ENCODE measurements at places on chromosomes 4 and X.

DNA sequence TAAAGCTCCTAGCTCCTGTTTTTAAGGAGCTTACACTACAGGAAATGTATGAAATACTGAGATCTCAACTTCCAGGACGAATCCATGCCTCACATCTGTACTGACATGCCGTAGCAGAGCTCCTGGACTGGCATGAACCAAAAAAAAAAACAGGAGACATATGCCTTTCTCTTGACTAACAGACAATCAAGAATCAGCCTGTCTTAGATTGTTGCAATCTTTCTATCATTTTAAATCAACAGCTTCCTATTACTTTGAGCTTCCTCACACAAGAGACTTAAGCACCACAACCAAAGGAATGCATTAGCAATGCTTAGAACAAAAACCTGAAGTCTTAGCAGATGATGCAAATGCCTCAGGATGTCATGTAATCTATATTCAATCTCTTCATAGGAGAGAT is 34.7 kb upstream of the AREG start:
- no peak for DNase-seq

- no peak for DNase-seq
Observed at GRCh38 chr4:532588-533317, 33.7 kb downstream of the PIGG start.

DNA sequence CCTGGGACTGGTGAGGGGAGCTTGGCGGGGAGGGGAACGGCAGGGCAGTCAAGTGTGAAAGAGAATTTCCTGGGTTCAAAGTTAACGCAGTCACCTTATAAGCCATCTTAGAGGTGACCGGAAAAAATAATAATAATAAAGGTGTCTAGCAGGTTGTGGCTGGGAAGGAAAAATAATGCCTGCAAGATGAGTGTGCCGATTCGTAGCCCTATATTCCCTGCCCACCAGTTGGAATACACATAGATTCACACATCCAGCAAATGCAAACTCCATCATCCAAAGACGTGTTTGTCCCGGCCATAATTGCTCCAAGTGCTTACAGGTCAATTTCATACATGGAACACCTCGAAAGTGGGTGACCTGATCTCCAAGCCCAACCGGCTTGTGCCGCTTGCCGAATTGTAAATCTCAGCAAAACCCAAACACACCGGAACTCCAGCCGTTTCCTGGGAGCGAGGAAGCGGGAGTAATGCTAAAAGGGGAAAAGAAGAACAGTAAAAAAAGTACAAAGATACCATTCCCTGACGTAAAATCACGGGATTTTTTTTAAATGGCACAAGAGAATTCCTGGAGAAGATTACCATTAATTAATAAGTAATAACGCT is 1.3 kb upstream of the FAT1 start:
- DNase-seq: no peak

DNA sequence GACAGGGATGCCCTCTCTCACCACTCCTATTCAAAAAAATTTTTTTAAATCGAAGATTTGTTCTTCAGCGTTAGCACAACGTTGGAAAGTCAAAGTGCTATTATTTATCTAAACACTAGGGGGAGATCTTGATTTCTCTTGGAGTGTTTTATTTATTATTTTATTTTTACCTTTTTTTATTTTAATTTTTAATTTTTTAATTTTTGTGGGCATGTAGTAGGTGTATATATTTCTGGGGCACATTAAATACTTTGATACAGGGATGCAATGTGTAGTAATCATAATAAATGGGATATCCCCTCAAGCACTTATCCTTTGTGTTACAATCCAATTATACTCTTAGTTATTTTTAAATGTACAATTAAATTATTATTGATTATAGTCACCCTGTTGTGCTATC is 37.4 kb upstream of the SLC10A4 start:
- peak; percentile 12 for DNase-seq

DNA sequence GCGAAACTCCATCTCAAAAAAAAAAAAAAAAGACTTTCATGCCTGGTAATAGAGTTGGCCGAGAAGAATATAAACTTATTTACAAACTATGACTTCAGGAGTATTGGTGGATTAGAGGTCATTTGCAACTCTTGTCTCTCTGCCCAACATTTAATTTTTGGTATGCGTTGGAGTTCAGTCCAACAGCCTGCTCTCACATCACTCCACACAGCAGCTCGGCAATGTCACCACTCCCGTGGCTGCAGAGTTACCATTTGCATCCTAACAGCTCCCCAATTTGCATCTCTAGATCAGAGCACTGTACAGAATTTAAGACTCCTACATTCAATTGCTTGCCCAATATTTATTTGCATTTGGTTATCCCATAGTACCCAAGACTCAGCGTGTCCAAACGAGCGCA is 40.9 kb upstream of the AP1AR start:
- DNase-seq: no peak

DNA sequence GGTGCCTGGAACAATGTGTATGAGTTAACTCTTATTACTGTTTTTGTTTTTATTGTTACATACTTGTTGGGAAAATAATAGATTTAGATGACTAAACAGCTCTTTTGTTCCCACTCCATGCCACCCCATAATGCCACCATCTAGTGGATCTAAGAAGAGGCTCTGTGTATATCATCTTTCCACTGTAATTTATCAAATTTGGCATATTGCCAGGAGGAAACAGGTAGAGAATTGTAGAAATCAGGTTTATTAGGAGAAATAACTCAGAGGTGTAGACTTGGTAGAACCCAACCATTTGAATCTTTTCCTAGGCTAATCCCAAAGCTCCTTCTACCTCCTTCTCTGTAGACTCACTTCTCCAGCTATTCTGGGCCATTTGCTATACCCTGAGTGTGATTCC is 150.6 kb downstream of the GATB start:
- DNase-seq: no peak

DNA sequence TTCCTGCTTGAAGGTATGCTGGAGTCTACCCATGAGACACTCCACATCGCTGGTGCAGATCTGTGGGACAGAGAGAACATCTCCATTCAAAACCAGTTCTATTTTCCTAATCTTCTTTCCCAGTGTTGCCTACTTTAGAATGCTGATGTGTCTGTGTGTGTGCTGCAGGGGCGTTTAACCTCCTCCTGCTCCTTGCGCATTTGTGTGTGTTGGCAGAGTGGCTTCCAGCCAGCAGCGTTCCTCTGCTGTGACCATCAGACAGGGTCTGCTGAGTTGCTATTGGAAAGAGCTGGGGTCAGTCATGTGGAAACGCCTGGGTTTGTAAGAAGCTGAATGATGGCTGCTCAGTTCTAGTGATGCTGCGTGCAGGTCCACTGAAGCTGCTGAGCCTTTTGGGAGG is 223.6 kb downstream of the RBMX2 start:
- DNase-seq: no peak

- DNase-seq: no peak
Observed at GRCh38 chrX:47179221-47179927, 14.3 kb upstream of the UBA1 start.

DNA sequence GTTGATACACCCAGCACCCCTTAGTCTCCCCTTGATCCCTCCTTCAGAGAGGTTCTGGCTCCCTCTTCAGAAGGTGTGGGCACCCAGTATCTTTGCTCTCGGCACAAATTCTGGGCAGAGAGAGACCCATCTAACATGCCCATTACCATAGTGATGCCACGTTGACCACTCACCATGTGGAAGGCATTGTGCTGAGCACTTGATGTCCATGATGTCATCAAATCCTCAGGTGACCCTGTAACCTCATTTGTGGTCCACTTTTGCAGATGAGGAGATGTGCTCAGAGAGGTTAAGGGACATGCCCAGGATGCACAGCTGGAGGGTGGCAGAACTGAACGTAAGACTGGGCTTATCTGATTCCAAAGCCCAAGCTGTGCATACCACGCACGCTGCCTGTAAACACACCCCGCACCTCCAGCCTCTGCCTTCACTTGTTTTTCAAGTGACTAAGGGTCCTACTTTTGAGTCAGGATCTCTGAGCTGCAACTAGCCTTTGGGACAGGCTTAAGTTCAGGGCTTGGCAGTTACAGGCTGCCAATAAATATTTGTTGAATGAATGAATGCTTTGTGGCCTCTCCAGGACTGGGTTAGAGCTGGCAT is 55.2 kb downstream of the HTRA3 start:
- DNase-seq: no peak

- DNase-seq: peak; percentile 23
Observed at GRCh38 chr4:68249434-68249833, 3.9 kb upstream of the TMPRSS11B start.

- no peak for DNase-seq
Observed at GRCh38 chrX:27242581-27242980, 220.6 kb downstream of the PPP4R3C start.

- DNase-seq: peak; percentile 33
Observed at GRCh38 chr4:113687067-113687718, 74.3 kb downstream of the CAMK2D start.

DNA sequence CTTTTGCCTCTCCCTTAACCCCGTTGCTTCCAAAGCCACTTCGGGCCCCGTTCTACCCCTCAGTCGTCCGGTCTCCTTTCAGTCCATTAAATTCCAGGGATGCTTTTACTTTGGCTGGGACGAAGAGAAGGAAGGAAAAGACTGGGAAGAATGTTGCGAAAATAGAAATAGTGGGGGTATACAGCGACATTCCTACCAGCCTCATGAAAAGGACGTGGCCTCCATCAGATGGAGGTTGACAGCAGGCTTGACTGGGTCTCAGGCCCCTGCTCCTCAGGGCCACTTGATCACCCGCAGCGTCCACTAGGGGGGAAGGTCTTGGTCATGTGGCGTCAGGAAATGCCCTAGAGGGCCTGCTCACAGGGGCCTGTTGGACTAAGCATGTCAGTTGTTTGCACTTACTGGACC is 657 bp upstream of the ANKRD50 start:
- DNase-seq: peak; percentile 62

DNA sequence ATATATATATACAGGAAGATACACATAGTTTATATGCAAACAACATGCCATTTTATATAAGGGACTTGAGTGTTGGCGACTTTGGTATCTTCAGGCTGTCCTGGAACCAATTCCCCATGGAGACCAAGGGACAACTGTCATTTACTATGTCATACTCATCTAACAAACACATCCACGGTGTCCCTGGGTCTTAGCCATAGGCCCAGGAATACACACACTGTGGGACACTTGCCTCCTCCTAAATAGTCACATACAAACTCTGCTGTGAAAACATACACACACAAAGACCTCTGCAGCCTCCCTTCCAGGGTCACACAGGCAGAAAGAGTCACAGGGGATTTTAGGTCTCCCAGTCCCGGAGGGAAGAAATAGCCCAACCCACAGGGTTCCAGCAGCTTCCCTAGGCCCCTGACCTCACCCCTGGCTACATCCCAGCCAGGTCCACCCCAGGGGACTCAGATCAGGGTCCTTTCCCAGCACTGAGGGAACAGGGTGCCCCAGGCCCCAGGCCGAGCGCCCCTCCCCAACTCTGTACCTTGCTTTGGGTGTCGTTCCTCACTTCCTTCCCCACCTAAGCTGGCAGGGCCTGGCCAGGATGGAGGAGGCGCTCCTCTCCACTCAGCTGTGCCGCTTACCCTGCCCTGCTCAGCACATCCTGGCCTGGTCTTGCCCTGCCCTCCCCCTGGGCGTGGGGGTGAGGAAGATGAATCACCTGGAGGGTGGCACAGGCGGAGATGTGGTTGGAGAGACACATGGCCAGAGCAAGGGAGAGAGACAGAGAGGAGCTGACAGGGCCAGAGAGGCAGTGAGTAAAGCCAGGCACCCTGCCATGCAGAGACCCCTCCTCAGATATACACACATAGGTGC is 21.8 kb downstream of the FGD1 start:
- no peak for DNase-seq

GRCh38 chr4:119939071-119939995 is 127.3 kb downstream of the MAD2L1 start:
- no peak for DNase-seq

- no peak for DNase-seq
Observed at GRCh38 chr4:74134500-74134852, 23.4 kb upstream of the MTHFD2L start.

DNA sequence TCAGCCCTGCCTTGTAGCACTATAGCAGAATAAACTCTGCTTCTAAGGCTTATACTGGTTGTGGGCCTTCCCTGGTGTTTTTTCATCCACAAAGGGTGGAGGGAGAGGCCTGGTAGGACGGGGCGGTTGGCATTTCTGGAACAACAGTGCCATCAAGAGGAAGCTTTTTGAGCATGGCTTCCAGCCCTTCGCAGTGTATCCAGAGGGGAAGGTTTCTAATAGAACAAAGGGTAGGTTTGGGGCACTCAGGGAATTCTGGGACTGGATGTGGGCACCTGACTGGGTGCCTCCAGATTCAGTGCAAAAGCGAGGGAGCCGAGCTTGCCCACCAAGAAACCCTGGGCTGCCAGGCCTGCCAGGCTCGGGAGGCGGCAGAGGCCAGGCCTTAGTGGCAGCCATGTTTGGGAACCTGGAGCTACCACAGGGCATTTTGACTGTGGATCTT is 229.6 kb upstream of the AGTR2 start:
- peak; percentile 56 for DNase-seq

DNA sequence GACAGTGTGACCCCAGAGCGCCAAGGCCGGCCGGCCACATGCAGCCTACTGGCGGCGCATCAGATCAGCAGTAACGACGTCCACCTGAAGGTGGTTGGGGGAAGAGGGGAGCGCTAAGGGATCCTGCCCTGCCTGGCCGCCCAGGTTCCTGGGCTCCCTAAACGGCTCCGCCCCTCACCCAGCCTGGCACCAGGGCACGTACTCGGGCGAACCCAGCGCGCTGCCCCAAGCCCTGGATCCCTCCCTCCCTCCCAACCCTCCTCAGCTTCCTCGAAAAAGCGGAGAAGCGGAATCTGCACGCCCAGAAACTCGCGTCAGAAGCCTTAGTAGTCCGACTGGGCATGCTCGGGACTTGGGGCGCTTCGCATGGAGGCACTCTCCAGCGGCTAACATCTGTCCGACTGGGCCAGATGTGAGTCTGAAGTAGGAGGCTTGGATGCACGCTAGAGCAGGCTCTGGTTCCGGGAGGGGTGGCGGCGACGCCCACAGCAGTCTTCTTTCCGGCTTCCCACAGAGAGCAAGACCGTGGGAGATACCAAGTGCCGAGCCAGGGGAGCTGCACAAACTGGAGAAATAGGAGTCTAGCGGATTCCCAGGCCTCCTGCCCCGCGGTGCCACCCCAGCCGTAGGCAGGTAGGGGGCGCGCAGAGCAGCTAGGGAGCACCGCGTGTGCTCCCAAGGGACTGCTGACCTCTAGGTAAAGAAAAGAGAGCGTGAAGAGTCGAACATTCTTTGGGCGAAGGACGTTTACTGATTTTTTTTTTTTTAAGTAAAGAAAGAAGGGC is 114.3 kb upstream of the TEX13C start:
- peak; percentile 17 for DNase-seq

GRCh38 chr4:38323141-38323641 is 340.8 kb upstream of the KLF3 start:
- DNase-seq: peak; percentile 31

- peak; percentile 62 for DNase-seq
Observed at GRCh38 chr4:123671636-123672404, 275.2 kb downstream of the SPRY1 start.

- no peak for DNase-seq
Observed at GRCh38 chr4:156336511-156336910, 382.8 kb upstream of the CTSO start.

- DNase-seq: no peak
Observed at GRCh38 chr4:99642725-99643489, 14.7 kb downstream of the C4orf54 start.

Measured in GM12865 (cell line).